NAMALWA (cell line): ENCODE measurements at places on chromosomes 3 and 15.

DNA sequence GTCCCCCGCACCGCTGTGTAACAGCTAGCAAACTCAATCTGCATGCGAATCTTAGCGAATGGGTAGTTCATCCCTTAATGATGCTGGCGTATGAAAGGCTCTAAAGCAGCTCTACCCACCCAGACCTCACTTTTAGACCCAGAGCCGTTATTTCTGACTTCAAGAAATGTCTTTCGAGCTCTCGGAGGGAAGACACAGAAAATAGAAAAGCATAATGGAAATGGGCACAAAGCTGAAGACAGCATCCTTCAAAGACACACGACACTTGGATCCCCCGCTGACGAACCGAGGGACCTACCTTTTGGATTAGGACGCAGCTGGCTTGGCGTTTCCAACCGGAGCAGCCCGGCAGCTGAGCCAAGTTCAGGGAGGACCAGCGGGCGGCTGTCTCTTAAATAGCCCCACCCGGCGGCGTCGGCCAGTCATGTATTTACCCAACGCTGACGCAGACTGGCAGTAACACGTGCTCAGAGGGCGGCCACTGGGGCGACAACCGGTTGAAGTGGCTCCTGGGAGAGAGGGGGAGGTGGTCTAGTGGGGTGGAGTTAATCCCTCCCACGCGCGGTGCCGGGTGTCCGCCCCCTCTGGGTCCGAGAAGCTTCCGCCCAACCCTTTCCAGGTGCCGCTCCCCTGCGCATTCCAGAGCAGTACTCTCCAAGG, 1.5 kb downstream of the CCK start:
- no peak for DNase-seq

- no peak for DNase-seq
These were observed 17.1 kb upstream of the MUC13 start for GRCh38 chr3:124951511-124952281.

GRCh38 chr3:107846279-107846852, 244.5 kb downstream of the CD47 start:
- peak; percentile 52 for DNase-seq

DNA sequence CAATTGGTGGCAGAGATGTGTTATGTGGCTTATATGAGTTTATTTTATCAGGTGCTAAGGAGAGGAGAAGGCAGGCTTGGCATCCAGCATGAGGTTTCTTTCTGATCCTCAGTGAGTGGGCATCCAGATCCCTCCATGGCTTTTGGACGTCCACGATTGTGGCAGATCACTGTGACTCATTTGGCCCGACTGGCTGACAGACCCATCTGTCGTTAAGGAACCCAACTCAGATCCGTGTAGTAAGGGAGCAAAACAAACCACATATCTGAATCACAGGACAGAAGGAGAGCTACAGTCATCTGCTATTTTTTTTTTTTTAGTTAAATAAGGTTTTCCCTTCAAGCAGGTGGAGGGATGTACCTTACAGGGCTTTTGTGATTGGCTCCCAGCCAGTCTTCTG, 197.0 kb upstream of the KCNH8 start:
- no peak for DNase-seq

DNA sequence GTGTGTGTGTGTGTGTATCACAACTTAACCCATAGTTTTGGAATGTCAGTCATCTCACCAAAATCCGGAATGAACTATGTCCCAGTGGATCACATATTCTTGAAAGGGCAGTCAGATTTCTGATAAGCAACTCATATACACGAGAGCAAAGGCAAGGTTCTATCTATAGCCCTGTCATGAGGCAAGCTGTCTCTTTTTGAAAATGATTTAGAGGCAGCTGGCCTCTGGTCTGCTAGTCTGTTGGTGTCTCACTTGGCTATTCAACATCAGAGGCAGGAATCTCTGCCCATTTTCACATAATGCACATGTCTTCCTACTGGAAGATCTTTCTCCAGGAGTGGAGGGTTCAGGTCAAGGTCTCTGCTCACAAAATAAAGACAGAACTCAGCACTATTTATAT, 79.8 kb downstream of the CNTN6 start:
- DNase-seq: no peak

DNA sequence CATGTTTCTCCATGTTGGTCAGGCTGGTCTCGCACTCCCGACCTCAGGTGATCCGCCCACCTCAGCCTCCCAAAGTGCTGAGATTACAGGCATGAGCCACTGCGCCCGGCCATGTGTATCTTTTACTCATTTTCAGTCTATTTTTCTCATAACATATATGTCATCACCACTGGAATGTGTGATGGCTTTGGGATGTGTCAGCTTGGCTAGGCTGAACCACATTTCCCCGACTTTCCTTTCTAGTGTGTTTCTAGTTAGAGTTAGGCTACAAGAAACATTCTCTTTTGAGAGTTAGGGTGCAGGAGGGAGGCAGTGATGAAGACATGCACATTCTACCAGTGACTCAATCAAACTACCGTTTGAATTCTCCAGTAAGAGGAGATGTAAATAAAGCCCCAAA, 444.9 kb upstream of the THBS1 start:
- no peak for DNase-seq

GRCh38 chr15:43977072-43977884, 150.5 kb downstream of the WDR76 start:
- no peak for DNase-seq

GRCh38 chr3:32794487-32795308, 23.1 kb upstream of the TRIM71 start:
- no peak for DNase-seq

DNA sequence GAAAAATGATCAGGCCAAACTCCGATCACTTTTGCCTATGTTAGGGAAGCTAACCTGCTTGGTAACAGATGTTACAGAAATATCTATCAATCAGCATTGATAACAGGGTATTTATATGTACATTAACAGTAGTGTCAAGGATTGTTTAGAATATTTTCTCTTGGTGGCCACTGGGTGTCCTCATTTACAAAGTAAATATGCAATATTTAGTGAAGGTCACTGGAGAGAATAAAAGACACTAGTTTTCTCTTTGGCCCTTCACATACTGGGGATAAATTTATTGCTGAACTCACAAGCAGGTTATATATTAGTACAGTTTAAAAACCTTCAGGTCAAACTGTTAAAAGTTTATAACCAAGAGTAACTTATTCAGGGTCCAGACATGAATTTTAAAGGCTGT, 69.0 kb downstream of the TIGIT start:
- peak; percentile 41 for DNase-seq

DNA sequence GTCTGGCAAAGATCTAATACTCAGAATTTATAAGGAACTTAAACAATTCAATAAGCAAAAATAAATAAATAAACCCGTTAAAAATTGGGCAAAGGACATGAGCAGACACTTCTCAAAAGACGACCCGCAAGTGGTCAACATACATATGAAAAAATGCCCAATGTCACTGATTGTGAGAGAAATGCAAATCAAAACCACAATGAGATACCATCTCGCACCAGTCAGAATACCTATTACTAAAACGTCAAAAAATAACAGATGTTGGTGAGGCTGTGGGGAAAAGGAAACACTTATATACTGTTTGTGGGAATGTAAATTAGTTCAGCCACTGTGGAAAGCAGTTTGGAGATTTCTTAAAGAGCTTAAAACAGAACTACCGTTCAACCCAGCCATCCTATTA, 188.0 kb upstream of the MRPL3 start:
- no peak for DNase-seq

DNA sequence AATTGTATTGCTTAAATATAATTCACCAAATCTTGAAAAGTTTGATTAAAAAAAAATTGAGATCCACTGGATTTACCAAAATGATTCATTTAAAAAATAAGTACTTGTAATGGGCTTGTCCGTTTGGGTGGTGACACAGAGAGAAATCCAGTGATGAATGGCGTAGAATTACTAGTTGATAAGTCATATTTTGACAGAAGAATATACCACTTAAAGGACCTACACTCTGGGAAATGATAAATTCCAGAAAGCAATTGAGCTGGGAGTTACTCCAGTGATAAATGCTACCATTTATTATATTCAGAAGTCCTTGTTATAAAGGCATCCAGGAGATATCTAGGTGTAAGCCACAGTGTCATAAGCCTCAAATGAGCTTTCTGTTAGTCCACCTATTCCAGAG, 141.8 kb upstream of the CFAP20DC start:
- DNase-seq: no peak
